ENCODE measurements at places on chromosomes 6 and 20.

DNA sequence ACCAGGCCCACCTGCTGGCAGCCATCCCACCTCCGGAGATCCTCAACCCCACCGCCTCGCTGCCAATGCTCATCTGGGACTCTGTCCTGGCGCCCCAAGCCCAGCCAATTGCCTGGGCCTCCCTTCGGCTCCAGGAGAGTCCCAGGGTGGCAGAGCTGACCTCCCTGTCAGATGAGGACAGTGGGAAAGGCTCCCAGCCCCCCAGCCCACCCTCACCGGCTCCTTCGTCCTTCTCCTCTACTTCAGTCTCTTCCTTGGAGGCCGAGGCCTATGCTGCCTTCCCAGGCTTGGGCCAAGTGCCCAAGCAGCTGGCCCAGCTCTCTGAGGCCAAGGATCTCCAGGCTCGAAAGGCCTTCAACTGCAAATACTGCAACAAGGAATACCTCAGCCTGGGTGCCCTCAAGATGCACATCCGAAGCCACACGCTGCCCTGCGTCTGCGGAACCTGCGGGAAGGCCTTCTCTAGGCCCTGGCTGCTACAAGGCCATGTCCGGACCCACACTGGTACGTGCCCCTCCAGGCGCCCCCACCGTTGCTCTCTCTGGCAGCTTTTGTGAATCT is 1.1 kb downstream of the SNAI1 start:
- DNase-seq, result peak; percentile 35

GRCh38 chr6:42338744-42339222 is 112.9 kb downstream of the TRERF1 start:
- DNase-seq, result no peak

DNA sequence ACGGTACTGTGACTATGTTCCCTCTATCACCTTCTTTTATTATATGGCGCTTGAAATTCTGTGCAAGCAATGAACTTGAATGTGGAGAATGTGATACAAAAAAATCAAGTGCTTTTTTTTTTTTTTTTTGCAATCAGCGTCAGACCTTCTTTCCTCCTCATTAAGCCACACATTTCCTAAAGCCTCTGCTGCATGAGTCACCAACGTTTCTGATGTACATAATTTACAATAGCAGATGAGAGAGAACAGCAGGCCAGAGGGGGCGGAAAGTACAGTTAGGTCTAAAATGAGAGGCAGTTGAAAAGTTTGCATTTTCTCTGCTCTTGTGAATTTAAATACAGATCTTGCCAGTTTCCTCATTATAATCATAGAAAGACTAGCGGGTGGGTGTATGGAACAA is 114.6 kb upstream of the RIPOR2 start:
- peak; percentile 97 for DNase-seq

DNA sequence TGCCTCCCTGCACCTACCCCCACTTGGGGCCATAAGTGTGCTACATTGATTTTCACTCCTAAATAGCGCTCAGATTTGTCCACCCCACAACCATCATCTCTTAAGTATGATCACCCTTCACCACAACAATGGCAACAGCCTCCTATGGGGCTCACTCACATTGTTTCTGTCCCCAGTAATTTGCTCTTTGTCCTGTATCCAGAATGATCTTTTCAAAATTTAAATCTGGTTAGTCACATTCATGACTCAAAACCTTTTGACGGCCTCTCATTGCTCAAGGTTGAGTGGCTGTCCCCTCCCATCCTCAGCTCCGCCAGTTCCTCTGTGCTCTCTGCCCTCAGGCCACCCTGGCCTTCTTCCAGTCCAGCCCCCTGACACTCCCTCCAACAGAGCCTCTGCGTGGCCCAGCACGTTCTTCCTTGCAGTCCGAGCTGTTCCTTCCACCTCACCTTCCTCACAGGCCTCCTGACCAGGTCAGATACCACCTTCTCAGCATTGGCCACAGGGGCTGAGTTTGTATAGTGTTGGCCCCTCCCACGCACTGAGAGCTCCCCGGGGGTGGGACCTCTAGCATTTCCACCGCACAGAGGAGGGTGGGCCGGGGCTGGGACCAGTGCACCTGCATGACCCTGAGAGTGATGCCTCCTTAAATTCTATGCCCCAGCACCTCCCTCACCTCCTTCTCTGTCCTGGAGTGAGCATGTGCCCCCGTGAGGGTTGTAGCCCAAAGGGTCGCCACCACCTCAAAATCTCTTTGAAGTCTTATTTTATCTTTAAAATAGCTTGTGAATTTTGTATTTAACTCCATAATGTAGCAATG is 2.4 kb upstream of the PPP1R3G start:
- DNase-seq, result no peak

- DNase-seq, result no peak
Observed at GRCh38 chr6:1716868-1717267, 107.2 kb downstream of the FOXC1 start.

DNA sequence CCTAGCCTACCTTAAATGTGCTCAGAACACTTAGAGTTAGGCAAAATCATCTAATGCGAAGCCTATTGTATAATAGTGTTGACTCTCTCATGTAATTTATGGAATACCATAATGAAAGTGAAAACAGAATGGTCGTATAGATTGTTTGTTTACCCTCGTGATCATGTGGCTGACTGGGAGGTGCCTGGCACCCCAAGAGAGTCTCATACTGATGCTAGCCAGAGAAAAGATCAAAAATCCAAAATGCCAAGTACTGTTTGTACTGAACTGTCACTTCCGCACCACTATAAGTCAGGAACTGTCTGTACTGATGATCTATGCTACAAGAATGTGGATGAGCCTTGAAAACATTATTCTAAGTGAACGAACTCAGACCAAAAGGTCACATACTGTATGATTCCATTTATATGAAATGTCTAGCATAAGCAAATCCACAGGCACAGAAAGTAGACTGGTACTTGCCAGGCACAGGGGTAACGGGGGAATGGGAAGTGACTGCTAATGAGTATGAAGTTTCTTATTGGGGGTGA is 22.4 kb downstream of the ZMYND8 start:
- DNase-seq, result no peak

- DNase-seq, result no peak
Observed at GRCh38 chr6:48883116-48883515, 579.9 kb downstream of the MMUT start.

- no peak for DNase-seq
Observed at GRCh38 chr6:167572841-167573271, 248.0 kb downstream of the TTLL2 start.

GRCh38 chr6:111976139-111976538 is 77.8 kb upstream of the CCN6 start:
- no peak for DNase-seq
